ENCODE measurements at places on chromosomes 16 and 17.
A peak's percentile ranks its signal among the peaks of the same experiment; 100 is the strongest.

- no peak for DNase-seq
Observed at GRCh38 chr16:83083361-83083760, 456.6 kb downstream of the CDH13 start.

- DNase-seq = no peak
Observed at GRCh38 chr17:9202532-9202931, 181.2 kb downstream of the NTN1 start.

DNA sequence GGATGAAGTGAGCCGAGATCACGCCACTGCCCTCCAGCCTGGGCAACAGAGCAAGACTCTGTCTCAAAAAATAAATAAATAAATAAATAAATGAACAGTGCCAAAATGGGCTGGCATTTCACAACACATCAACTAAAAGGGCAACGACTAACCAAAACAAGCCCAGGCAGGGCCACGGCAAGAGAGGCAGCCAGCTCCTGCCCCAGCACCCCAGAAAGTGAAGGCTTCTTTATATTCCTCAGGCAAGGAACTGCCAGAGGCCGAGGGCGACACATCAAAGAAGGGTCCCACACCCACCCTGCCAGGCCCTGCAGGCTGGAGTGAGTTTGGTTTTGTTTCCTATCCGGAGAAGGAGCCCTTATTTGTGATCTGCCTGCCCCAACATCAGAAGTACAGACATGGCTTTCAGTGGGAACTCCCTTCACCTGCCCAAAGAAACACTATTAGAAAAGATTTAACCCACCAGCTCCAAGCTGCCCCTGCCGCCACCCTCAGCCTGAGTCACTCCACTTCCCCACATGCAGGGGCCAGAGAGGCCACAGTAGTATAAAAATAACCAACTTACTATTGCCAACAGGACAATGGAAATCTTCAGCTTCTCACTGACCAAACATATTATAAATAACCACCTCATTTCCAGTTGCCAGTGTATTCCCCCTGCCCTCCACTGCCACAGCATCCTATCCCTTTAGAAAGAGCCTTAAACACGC lies 8.0 kb downstream of the FBXO31 start:
- no peak for DNase-seq

GRCh38 chr17:21125862-21126261 lies 902 bp upstream of the DHRS7B start:
- DNase-seq = peak; percentile 35

GRCh38 chr17:31738067-31738466 lies 121.0 kb downstream of the COPRS start:
- DNase-seq = no peak

GRCh38 chr16:22948603-22949368 lies 134.8 kb downstream of the HS3ST2 start:
- peak; percentile 41 for DNase-seq

- no peak for DNase-seq
Observed at GRCh38 chr16:89478576-89479221, 11.7 kb downstream of the ANKRD11 start.

DNA sequence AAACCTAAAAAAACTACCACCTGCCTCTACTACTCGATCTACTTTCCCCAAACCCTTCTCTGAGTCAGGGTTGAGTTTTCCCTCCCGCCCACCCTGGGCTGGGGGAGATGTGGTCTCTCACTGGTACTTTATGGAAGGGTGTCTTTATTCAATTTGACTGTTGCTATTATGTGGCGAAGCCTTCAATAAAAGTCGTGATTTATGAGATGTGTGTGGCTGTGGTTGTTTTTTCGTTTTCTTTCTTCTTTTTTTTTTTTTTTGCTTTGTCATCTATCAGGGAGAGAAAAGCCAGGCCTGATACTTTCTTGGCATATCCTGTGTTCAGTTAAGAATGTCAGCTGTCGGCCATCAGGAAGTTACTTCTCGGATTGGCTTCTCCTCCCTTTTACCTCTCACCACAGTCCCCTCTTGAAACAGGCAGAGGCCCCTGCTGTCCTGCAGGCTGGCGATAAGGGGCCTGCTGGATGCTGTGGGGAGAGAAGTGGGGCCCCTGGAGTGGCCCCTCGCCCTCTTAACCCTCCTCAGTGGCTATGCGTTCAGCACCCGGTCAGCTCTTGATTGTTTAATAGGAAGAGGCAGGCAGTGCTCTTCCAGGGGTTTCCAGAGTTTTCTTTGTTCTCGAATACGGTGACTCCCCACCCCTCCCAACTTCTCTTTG lies 123.0 kb downstream of the MSI2 start:
- DNase-seq = no peak

DNA sequence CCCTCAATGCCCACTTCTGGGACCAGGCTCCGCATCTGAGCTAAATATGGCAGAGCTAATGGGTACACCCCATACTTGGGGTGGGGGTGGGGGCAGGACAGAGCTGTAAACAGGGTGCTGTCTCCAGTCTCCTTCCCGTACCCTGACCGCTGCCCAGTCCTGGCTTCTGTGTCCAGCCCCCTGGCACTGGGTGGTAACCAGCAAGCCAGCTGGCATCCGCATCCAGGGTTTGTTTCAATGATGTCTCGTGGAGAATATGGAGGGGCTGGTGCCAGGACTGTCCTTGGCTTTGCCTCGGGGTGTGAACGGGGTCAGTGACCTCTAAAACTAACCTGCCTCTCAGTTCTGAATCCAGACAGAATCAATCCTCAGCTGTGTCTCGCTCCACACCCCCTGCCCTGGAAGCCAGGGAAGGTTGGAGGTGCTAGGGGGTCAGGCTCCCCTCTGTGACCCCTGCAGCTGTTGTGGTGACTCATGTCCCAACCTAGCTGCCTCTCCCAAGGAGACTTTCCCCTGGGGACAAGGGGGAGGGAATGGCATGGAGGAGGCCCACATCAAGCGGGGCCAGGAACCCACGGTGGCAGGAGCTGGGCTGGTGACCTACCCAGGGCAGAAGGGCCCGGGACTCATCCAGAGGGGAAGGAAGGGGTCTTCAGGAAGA lies 1.5 kb upstream of the PNMT start:
- DNase-seq = no peak

GRCh38 chr17:3708366-3708765 lies 12.4 kb upstream of the P2RX5 start:
- no peak for DNase-seq

DNA sequence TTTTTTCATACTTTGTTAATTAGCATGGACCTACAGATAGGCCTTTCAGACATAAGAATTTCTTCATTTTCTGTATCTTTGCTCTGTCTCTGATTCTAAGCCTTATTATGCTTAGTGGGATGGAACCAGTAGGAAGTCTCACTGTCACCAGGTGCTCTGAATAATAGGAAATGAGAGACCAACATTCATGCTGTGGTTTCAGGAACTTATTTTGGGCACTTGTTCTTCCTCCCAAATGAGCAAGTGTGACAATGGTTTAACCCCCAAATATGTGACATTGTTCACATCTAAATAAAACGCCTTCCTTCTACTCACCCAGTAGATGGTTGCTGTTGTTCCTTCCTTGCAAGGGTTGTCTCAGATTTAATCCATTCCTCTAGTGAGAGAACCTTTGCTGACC lies 100.2 kb downstream of the SYCE1L start:
- no peak for DNase-seq

DNA sequence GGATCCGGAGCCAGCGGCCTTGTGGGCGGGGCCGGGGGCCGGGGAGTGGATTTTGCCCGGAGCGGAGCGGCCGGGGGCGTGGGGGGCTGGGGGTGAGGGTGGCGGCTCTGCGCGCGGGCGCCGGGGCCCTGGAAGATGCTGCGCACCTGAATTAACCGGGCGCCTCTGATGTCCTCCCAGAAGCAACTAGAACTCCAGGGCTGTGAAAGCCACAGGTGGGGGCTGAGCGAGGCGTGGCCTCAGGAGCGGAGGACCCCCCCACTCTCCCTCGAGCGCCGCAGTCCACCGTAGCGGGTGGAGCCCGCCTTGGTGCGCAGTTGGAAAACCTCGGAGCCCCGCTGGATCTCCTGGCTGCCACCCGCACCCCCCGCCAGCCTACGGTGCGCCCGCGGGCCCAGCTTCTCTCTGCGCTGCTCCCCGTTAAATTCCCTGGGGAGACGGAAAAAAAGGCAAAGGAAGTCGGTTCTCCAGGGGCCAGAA lies 549 bp downstream of the SLC26A11 start:
- no peak for DNase-seq

GRCh38 chr17:52143542-52143941 lies 15.0 kb downstream of the CA10 start:
- DNase-seq = no peak

DNA sequence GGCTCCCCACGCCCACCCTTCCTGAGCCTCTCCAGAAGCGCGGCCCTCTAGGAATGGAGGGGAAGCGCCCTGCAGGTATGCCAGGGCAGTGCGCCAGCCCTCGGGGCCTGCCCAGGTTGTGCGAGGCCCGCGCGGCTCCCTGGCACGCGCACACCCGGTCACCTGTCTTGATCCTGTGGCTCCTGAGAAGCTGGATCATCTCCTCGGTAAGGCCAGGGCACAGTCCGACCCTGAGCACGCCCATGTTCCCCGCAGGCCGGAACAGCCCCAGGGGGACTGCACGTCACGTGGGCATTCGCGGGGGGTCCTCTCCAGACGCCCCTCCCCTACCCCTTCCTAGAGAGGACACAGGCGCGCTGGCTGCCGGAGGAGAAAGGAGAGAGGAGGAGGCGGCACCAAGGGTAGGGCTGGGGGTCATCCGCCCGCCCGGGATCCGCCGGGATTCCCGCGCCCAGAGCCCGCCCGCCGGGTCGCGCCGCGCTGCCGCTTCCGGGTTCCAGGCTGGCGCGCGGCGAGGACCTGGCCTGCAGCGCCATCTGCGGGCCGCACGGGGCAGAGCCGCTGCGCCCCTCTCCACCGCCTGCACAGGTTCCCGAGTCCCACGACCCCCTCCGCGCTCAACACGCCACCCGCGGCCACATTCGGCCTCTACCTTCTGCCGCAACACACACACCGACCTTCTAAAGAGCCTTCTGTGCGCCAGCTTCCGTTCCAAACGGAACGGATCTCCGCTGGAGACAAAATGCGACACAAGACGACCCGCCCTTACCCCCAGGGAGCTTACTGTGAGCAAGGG lies at the start of gene RAD51D:
Gene RAD51D, minus strand, starts transcription at position 491 of the 796 bp plus-strand sequence. Its CDS starts 247 bp downstream, at position 244.
- peak; percentile 74 for DNase-seq

- DNase-seq = no peak
Observed at GRCh38 chr17:77753691-77754245, 204.7 kb upstream of the TNRC6C start.

GRCh38 chr16:8373676-8374431 lies 216.5 kb downstream of the TMEM114 start:
- no peak for DNase-seq

DNA sequence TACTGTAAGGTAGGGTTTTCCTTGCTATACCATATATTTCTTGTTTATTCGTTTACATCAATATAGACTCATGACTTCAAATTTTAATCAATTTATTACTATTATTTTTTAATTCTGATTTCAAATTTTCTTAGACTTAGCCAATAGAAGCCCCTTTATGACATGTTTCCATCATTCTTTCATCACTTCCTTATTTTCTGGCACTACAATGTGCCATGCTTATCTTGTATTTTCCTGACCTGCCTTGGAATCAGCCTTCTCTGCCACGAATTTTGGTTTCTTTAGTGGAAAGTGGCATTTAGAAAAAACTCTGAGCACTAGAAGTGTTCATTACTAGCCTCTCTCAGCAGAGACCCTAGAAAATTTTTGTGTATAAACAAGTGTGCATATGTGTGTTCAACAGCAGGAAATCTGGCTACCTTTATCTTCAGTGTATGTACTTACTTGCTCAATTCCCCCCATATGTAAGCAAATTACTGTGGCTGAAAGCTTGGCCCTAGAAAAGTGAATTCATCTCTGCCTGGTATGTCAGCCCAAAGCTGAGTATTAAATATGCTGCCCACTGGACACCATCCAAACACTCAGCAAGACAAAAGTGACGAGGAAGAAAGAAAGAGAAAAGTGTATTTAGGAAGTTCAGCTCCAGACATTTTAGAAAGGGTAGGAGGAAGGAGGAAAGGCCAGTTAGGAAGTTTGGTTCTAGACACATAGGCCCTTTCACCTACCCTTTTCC lies 4.0 kb downstream of the STXBP4 start:
- DNase-seq = no peak

- DNase-seq = no peak
Observed at GRCh38 chr16:49861299-49861698, 5.4 kb upstream of the ZNF423 start.

GRCh38 chr17:73895157-73895556 lies 250.9 kb upstream of the SDK2 start:
- DNase-seq = no peak

DNA sequence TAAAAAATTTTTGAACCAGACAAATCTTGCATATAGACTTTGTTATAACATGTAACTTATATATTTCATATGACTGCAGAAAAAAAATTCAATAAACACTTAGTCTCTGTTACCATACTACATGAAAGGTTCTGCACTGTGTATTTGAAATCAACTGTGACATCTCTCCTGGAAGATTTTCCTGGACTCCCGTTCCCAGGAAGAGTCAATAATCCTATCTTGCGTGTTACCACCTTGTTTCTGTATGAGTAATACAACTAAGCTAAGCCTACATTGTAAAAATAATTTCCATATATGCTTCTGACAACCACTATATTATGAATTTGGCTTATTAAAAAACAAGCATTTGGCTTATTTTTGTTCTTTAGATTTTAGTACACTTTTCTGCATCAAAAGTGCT lies 665.6 kb upstream of the SOX9 start:
- no peak for DNase-seq

- no peak for DNase-seq
Observed at GRCh38 chr17:69593716-69594115, 179.2 kb downstream of the MAP2K6 start.

- DNase-seq = peak; percentile 81
Observed at GRCh38 chr17:78882540-78883088, 20.4 kb downstream of the CEP295NL start.

DNA sequence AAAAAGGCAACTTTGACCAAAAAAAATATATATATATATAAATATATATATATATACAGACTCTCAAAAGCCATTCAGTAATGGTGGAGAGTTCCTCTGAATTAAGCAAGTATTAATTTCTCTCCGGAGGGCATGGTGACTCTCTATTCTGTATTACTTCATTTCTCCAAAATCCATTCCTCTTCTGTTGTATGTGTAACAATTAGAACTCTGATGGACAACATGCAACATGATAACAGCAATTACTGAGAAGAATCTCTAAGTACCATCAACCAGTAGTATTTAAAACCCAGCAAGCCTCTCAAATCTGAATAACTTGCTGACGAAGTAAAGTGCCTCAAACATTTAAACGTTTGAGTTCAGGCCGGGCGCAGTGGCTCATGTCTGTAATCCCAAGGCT lies 2.3 kb downstream of the GRB2 start:
- DNase-seq = no peak

All from CD14-positive monocyte (primary cell).